ENCODE measurements at places on chromosomes 11 and 22. TPM values are rescaled to one million over a fixed set of nuclear protein-coding genes. Genes with fewer than 3 reads are reported as not detected.

The UEVLD gene
- total RNA-seq: 22.3 TPM

The DDT gene
- total RNA-seq: 132 TPM

The AGBL2 gene
- total RNA-seq: 2.6 TPM

The PGA5 gene
- total RNA-seq: not detected

The OR51B5 gene
- total RNA-seq: 0.29 TPM

Data from left lung (tissue), 14 donors.